Pancreas (tissue), 10 donors: ENCODE measurements at places on chromosomes 7 and 10.

GRCh38 chr10:107031931-107032699 lies 132.4 kb downstream of the SORCS1 start:
- DNase-seq: no peak

GRCh38 chr10:78937393-78937792 lies 131.4 kb upstream of the ZMIZ1 start:
- no peak for DNase-seq

DNA sequence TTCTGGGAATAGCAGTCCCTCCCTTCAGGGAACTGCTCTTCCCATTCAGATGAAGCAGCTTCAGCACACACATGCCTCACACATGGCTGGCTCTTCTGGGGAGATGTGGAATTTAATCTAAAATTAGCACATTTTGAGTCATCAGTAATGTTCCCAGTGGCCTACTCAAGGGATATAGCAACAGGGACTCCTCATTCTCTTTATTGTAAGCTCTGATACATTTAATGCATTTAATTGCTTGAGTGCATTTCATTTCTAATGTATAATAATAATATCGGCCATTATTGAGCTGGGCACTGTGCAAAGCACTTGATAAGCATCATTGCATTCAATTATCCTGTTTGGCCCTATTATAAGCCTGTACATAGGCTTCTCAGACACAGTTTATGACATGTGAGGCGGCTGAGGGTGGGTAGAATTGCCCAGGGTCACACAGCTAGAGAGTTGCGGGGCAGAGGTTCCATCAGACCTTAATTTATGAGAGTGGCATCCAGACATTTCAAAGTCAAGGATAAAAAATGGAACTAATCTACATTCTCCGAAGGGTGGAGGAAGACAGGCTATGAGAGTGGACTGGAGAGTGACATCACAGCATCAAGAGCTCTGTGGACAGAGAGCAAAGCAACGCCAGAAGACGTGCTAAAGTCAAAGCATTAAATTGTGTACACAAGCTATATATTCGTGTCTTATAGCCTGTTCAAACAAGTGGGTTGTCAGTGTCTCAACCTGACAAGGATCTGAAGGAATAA lies 76.8 kb downstream of the LANCL2 start:
- DNase-seq: no peak

GRCh38 chr10:14125564-14125963 lies 205.2 kb downstream of the FRMD4A start:
- DNase-seq: peak; percentile 41

DNA sequence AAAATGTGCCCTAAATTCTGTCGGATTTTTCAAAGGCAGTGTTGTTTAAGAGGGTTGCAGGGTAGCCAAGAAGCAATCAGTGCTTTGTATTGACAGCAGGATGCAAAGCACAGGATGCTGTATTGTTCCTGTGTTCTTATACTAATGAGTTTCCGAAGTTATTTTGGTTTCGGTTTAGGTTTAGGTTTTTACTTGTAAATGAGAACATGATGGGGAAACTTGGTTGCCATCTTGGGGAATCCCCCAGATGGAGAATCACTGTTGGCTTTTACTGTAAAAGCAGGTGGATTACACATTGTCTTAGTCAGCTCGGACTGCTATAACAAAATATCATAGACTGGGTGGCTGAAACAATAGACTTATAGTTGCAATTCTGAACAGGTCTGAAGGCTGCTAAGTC lies 72.1 kb downstream of the INHBA start:
- no peak for DNase-seq

DNA sequence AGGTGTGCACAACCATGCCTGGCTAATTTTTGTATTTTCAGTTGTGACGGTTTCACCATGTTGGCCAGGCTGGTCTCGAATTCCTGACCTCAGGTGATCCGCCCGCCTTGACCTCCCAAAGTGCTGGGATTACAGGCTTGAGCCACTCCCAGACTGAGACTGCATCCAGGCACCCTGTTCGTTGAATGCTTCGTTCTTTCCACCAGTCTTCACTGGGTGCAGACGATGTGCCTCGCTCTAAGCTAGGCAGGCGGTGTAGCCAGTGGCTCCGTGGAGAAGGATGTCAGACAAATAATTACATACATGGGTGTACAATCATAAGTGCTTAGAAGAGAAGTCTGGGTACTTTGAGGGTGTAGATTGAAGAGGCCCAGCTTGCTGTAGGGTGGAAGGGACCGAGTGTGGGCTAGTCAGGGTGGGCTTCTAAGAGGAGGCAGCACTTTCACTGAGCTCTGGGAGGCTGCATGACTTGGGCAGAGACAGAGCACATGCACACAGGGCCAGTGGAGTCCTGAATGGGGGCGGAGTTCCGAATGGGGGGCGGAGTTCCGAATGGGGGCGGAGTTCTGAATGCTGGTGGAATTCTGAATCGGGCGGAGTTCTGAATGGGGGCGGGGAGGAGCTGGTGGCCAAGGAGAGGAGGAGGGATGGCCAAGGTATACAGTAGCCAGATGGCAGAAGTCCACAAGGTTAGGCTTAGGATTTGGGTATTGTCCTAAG lies 74.3 kb downstream of the COL26A1 start:
- no peak for DNase-seq
